ENCODE measurements at places on chromosomes 7 and 10.
A peak's percentile ranks its signal among the peaks of the same experiment; 100 is the strongest.

DNA sequence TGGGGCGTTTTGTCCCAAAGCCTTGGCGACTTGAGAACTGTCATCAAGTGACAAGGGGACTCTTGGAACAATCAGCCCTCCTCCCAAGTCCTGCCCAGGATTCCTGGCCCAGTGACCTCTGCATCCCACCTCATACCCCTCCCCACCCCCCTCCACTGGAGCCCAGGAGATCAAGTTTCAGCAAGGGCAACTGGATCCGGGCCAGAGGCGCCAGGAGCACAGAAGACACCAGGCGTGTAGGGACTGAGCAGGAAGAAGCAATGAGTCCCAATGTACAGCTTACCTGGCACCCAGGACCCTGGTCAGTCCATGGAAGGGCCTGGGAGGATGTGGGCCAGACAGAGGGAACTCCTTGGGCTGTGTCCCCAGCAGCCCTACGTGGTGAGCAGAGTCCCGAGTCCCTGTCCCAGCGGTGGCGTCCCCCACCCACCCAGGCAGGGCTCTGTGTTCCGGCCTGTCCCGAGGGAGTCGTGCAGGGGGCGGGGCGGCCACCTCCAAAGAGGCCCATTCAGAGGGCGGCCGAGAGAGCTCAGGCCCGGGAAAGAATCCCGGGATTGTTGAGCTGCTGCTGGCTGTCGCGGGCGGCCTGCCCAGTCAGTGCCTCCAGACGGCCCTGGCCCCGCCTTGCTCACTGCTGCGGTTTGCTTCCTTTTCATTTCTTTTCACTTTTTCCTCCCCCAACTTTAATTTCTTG is 254.1 kb downstream of the TNS3 start:
- DNase-seq, result no peak

GRCh38 chr7:41448104-41448503 is 254.8 kb downstream of the INHBA start:
- DNase-seq, result no peak

GRCh38 chr10:121217331-121217730 is 366.2 kb downstream of the WDR11 start:
- no peak for DNase-seq

GRCh38 chr10:103155471-103156085 is 37.5 kb downstream of the NT5C2 start:
- no peak for DNase-seq

GRCh38 chr10:60464659-60465058 is 75.0 kb upstream of the ANK3 start:
- no peak for DNase-seq

DNA sequence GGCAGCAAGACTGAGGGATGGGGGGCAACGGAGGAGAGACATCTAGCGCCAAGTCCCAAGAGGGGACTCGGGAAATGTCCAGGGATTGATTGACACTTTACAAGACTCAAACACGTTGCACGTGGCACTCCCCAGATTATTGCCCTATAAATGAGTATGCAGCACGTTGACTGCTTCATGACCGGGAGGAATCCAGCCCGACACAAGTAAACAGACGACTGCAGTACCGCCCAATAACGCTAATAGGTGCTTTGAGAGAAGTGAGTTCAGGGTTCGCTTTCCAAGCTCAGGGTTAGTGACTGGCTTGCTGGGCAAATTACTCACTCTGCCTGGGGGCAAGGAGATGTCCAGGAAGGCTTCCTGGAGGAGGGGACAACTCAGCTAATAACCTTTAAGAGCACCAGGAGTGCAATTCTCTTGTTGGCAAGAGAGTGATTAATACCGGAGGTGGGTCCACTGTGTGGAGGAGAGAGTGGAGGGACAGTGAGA is 73.3 kb upstream of the MYL10 start:
- no peak for DNase-seq

- DNase-seq, result no peak
Observed at GRCh38 chr7:130515315-130516040, 23.6 kb downstream of the MEST start.

GRCh38 chr7:32079510-32079909 is 9.3 kb upstream of the PDE1C start:
- no peak for DNase-seq

DNA sequence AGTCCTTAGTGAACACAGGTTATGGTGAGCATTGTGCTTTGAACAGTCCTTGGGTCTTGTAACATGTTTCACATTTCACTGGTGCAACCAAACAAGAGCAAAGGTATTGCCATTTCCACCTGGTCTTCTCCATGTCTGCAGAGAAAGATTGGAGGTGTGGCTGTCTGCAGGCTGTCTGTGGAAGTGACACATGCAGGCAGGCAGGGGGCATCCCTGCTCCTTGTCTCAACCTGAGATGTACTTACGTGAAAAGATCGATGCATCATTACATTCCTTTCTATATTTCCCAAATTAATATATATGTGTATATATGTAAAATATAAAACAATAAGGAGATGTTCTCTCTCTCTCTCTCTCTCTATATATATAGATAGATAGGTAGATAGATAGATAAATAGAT is 54.3 kb downstream of the LRRC18 start:
- DNase-seq, result peak; percentile 3

DNA sequence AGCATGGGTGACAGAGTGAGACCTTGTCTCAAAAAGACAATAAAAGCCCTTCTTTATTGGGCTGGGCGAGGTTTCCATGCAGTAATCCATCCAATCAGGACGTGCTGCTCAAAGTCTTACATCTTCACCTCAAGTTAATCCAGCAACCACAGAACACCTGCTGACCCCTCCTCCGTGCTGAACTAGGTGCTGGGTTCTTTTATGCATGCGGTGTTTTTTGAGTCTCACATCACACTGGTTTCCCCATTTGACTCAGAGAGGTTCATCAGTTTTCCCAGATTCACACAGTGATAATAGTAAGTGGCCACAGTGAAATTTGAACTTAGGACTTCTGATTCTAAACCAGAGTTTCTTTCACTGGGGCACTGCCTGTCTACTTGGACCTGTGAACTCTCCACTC is 58.3 kb upstream of the GTF2I start:
- DNase-seq, result no peak

DNA sequence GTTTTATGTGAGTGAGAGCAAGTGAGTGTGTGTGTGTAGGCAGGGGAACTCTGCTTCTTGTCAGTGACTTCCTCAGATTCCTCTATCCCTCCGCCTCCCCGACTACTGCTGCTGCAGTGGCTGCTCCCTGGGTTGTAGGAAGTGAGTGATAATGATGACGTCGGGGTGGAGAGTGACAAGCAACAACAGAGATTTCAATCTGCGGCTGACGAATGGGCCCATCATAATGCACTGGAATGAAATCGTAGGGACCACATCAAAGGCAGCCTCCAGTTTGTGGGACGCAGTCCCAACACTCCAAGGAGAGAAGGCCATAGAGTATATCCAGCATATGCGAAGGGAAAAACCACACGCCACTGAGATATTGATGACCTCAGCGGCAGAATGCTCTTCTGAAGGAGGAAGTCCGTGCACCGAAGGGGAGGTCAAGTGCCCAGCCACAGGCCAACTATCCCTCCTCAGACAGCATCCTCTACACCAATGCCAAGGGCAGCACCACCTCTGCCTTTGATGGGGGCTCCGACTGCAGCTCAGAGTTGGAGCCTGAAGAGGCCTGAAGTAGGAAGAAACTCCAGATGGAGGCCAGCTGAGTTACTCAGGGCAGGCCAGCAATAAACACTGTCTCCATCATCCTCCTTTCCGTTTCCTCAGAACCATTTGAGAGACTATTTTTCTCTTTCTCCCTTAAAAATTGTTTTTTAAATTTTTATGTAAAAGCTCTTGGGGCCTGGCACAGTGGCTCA is 11.3 kb upstream of the STMP1 start:
- no peak for DNase-seq

- DNase-seq, result no peak
Observed at GRCh38 chr7:6020371-6021286, 10.5 kb upstream of the ANKRD61 start.

DNA sequence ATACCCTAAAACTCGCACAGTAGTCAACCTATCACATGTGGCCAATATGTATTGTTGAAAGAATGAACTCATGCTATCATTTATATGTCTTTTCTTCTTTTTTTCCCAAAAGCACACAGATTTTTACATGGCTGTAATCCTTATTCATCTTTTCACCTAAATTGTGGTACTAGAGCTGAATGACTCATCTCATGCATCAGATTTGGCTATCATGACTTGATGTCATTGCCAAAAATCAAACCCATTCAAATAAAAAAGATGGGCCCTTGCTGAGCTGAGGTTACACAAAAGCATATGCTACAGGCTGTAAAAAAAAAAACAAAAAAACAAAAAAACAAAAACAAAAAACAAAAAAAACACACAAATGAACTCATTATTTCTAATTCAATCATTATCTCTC is 3.3 kb upstream of the LMOD2 start:
- DNase-seq, result no peak

GRCh38 chr7:140176122-140176701 is 571 bp downstream of the KDM7A start:
- no peak for DNase-seq

DNA sequence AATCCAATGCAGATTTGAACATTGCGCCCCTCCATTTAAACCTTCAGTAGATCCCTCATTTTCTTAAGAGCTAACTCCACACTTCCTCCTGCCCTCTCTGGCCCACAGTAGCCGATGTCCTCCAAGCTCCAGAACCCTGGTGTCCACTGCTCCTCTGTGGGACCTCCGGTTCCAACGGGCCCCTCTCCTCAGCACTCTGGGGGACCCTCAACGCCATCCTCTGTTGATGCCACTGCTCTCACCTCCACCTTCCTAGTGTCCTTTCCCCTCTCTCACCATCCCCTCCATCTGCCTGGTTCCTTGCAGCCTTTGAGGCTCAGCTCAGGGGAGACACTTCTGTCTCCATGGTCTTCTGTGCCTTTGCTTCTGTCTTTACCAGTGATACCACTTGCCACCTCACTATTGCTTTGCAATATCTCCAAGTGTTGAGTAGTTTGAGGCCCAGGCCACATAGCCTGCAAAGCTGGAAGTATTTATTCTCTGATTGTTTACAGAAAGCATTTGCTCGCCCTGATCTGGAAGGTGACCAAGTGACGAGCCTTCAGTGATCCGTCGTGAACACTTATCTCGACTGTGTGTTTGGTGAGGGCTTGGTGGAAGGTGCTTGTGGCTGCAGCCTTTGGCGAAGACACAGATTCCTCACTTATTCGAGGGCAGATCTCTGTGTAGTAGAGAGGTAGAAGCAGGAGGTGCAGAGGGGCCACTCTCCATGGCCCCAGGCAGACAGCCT is 104.8 kb upstream of the SHH start:
- no peak for DNase-seq

DNA sequence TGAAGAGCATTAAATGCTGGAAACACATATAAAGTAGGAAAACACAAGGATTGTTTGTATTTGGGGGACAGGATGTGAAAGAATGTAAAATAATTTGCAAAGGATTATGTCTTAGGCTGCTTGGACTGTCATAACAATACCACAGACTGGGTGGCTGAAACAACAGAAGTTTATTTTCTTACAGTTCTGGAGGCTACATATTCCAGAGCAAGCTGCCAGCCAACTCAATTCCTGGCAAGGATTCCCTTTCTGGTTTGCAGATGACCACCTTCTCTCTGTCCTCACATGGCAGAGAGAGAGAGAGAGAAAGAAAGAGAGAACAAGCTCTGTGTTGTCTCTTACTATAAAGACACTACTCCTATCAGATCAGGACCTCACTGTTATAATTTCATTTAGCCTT is 8.8 kb upstream of the LAMB4 start:
- peak; percentile 20 for DNase-seq

DNA sequence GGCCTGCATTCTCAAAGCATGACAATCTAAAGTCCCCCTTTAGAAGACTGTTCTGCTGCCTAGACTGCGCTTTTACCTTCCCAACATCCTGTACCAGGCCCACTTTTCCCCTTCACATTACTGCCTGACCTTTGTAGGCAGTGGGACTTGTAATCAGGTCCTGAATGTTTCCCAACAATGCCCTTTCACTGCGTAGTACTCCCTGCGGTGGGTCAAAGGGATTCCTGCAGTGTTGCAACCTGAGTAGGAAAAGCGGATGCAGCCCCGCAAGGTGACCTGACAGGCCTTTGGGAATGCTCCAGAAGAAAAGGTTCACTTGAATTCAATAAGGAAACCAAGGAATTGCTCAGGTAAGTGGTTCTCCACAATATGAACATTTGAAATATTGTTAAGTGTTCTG is 4.9 kb upstream of the TCAF1 start:
- no peak for DNase-seq

DNA sequence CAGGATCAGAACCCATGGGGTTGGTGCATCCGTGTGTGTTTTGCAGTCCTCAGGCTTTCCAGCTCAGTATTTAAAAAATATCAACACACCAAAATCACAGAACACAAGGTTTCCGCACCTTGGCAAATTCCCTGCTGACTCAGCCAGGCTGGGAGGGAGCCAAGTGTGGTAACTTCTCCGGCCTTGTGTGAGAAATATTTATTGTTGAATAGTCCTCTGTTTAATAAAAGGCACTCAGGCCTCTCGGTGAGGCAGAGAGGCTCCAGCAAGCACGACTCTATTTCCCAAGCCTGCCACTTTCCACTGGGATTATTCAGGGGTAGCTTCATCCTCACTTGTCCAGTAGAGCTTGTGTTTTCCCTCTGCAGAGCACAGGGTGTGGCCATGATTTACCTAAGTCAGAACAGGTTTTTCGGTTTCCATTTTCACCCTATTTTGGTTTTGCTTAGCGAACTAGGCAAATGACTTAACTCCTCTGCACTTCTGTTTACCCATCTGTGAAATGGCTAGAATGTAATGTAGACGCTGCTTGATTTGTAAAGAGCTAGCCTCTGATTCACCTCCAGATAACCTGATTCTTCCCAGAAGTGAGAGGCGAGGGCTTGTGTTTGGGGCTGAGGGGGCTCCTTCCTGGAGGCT is 13.0 kb upstream of the CHST15 start:
- DNase-seq, result peak; percentile 49

DNA sequence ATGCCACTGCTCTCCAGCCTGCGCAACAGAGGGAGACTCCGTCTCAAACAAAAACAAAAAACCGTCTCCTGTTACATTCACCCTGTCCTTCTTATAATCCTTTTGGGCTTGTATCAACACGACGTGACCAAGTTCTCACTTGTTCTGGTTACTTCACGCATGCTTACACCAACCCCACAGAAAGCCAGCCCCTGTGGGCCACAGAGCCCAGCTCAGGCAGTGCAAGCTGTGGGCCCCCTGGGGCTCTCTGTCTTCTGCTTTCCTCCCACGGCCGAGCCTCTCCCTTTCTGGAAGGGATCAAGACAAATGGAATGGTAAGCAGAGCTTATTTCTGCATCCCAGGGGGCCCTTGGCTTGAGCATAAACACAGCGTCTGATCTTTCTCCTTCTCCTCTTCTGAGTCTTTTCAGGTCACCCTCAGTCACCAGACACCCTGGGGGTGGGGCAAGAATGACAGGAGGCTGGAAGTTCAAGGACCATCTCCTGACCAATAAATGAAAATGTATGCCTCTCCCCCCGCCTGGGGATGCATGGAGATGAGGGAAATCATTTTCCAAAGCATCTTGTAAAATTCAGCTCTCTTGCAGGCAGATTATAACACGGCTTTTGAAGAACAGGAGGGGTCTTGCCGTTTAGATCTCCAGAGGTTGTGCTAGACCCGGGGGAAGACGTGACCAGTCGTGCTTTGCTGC is 19.0 kb upstream of the TRIM56 start:
- DNase-seq, result peak; percentile 50

Data from smooth muscle cell of the brain vasculature (primary cell).